ENCODE measurements at places on chromosomes 3 and 15. TPM values are rescaled to one million over a fixed set of nuclear protein-coding genes. Genes with fewer than 3 reads are reported as not detected.

The FAM174B gene
- total RNA-seq: 7.7 TPM

The ATXN7 gene
- 22.7 TPM for total RNA-seq

The CHRFAM7A gene
- 0.69 TPM for total RNA-seq

The CNBP gene
- total RNA-seq: 225 TPM

The LEKR1 gene
- 0.69 TPM for total RNA-seq

The GABRR3 gene
- not detected for total RNA-seq

The TMEM202 gene
- not detected for total RNA-seq

The GABRG3 gene
- total RNA-seq: 4.5 TPM

The ROBO2 gene
- 34.5 TPM for total RNA-seq

The ST8SIA2 gene
- 0.69 TPM for total RNA-seq

The SMCO1 gene
- total RNA-seq: not detected

The PP2D1 gene
- not detected for total RNA-seq

The HCN4 gene
- total RNA-seq: not detected

The DLEC1 gene
- total RNA-seq: under 0.01 TPM

Data from melanocyte of skin (primary cell).